ENCODE measurements at places on chromosomes 4 and X.

- no peak for DNase-seq
Observed at GRCh38 chr4:22850055-22850454, 157.3 kb downstream of the GBA3 start.

- no peak for DNase-seq
Observed at GRCh38 chrX:30910124-30910860, 21.2 kb upstream of the TAB3 start.

GRCh38 chr4:37881811-37882210 is 9.1 kb upstream of the TBC1D1 start:
- no peak for DNase-seq

DNA sequence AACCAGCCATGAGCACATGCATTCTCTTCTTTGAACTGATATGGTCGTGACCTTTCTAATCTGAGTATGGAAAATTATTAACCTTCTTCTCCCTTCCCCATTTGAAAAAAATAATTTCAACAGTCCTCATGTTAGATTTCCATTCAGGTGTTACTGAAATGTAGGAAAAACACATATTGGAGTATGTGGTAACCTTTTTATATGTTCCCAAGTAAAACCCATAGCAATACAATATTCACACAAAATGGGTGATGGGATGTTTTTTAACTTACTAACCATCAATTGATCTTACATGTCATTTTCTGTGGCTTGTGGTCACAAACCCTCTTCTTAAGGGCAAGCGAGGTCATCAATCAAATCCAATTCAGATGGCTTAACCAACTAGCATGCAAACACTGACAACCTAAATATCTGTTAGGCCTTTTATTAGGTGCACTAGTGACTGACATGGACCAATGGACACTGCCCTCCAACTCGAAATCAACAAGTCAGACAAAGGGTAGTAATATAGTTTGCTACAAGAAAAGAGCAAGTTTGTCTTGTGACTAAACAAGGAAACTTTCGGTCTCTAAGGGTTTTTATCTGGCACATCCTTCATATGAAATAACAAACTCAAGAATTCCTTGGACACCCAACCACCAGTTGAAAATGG is 74.3 kb downstream of the CAMK2D start:
- DNase-seq, result no peak

DNA sequence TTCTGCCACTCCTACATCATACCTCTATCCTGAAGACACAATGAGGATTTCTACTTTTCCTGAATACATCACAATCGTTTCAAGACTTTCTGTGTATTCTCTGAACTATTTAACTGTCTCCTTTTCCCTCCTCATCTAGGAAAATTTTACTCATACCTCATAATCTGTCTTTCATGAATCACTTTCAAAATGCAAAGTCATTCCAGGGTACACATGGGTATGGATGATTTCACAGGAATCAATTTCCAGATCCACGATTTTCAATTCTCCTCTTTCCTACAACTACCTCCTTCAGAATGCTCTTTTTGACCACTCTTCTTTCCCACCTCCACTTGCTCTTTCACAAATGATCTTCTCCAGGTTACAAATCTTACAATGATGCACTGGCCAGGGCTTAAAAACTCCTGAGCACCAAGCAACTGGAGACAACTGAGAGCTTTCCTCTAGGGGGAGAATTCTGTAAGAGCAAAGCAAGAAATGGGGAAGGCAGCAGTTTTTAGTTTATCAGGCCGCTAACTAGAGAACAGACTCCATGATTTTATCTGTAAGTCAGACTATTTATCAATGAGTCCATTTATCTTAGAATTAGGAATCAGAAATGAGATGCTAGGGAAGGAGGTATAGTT is 116.4 kb downstream of the PPP3CA start:
- no peak for DNase-seq

DNA sequence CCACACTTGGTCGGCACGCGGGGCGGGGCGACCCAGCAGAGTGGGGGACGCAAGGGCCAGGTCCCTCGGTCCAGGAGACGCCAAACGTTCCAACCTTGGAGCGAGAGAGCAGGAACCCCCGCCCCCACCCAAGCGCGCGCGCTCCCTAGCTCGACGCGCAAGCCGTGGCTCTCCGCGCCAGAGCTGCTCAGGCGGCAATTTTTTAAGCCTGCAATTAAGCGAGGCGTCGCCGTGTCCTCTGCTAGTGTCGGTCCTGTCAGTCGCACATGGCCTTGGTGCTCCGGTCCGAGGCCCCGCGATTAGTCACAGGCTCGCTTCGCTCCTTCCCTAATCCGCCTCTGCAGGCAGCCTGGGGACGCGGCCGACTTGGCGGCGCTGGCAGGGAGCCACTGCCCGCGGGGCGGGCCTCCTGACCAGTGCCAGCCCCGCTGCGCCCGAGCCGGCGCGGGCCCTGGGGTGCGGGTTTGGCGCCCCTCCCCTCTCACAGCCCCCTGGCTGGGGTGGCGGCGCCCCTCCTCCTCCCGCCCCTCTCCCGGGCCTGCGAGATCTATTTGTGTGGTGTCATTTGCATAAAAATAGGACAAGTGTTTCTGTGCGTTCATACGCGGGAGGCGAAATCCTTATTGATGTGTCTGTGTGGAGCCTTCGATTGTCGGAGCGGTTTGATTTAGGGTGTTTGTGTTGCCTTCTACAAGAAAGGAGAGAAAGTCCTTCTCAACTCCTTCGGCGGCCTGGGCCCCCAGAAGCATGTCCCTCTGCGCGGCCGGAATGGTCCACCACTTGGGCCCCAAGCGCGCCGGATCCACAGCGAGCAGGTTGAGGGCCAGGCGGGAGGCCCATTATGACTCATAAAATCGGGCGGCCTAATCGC is 9.8 kb upstream of the BCOR start:
- DNase-seq, result no peak

DNA sequence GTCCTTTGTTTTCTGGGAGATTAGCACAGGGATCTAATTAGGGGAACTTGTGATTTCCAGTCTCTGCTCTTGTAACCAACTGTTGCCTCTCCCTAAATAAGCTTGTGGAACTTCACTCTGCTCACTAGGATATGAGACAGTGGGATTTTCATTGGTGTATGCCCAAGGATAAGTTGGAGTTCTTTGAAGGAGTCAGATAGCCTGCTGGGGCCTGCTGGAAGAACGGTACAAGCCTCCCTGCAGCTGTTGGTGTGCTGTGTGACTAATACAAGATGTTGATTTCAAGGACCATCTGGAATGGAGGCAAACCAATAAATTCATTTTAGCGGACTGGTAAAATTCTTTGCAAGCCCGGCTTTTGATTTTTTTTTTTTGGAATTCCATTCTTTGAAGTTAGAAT is 167.0 kb downstream of the AASDH start:
- DNase-seq, result no peak

DNA sequence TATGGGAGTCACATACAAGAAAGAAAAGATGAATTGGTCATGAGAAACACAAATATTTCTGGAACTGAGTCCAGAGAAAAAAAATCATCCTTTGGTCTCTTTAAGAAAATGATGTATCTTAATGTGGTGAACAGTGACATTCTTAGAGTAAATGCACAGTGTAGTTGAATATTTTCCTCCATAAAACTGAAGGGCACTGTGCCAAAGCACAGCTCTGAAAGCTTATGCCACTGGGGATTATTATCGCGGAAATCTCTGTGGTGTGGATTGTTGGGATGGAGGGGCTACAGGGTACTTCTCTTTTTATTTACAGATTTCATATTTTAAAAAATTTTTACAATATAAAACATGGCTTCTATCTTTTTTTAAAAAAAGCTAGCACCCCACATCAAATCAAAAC is 908.1 kb downstream of the CCSER1 start:
- no peak for DNase-seq

GRCh38 chrX:10507876-10508275 is 112.5 kb downstream of the MID1 start:
- DNase-seq, result no peak

- DNase-seq, result no peak
Observed at GRCh38 chr4:154001193-154001592, 212.3 kb upstream of the SFRP2 start.

DNA sequence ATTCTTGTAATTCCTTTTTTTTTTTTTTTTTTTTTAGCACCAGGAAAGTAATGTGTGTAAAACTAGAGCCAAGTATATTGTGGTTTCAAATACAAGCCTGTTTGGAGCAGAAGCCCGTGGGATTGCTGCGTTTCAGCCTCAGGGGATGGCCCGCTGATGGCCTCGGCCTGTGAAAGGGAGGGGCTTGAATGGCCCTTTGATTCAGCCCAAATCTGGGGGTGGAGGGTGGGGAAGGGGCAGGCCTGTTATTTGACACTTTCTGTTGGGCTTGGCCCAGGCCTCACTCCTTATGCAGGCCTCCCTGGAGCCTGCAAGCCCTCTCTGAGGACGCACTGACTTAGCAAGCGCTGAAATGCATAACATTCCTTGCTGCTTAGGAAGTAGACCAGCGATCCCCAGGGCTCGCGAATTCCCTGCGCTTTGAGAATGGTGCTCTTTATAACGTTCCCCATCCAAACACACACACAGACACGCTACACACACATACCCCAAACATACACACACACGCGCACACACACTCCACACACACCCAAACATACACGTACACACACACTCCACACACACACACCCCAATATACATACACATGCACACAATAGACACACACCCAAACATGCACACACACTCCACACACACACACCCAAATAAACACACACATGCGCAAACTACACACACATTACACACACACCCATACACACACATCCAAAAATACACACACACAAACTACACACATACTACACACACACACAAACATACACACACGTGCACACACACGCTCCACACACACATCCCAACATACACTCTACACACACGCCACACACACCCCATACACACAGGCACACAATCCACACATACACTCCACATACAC is 29.6 kb downstream of the TLR10 start:
- no peak for DNase-seq

DNA sequence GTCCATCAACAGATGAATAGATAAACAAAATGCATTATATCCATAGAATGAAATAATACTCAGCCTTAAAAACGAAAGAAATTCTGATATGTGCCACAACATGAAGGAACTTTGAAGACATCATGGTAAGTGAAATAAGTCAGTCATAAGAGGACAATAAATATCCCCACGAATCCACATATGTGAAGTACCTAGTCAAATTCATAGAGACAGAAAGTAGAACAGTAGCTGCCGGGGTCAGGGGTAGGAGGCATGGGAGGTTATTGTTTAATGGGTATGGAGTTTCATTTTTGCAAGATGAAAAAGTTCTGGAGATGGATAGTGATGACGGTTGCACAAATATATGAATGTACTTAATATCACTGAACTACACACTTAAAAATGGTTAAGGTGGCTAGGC is 151.6 kb upstream of the MAP3K15 start:
- no peak for DNase-seq

DNA sequence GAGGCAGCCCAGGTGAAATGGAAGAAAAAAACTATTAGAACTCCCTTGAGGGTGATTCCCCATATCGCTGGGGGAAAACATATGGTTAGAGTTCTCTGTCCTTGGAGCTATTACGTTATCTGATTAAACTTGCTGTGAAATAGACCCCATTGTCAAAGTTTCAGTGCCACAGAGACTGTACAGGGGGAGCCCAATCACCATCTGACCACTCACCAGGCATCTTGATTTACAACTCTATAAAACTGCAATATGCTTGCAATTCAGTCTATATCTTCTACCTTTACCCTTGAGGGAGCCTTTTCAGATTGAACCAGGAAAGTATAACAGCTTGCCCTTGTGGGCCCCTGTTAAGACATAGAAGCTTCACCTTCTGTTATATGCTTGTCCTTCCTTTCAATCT is 18.2 kb downstream of the TMEM255A start:
- no peak for DNase-seq

GRCh38 chrX:132561974-132562373 is 73.1 kb upstream of the MBNL3 start:
- DNase-seq, result no peak

GRCh38 chr4:22634541-22635181 is 58.1 kb upstream of the GBA3 start:
- DNase-seq, result no peak

- no peak for DNase-seq
Observed at GRCh38 chr4:133865612-133866327, 335.8 kb downstream of the PABPC4L start.

GRCh38 chr4:182277377-182277776 is 34.2 kb downstream of the TENM3 start:
- no peak for DNase-seq

GRCh38 chr4:169791527-169792156 is 33.9 kb upstream of the HPF1 start:
- no peak for DNase-seq

- no peak for DNase-seq
Observed at GRCh38 chr4:186061921-186062320, 7.0 kb upstream of the TLR3 start.

DNA sequence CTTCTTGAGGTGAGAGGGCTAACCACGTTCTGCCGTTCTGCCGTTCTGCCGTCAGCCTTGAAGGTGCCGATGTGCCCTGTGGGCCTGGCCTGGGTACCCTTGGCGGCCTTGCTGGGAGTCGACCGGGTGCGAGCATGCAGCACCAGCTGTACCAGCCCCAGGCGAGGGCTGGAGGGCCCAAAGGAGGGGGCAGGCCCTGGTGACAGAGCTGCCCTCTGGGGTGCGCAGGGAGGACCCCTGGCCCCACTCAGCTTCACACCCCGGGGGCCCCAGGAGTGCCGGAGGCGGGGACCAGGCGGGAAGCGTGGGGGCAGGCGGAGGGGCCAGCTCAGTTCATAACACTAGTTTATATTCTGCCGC is 22.1 kb downstream of the UVSSA start:
- DNase-seq, result no peak

DNA sequence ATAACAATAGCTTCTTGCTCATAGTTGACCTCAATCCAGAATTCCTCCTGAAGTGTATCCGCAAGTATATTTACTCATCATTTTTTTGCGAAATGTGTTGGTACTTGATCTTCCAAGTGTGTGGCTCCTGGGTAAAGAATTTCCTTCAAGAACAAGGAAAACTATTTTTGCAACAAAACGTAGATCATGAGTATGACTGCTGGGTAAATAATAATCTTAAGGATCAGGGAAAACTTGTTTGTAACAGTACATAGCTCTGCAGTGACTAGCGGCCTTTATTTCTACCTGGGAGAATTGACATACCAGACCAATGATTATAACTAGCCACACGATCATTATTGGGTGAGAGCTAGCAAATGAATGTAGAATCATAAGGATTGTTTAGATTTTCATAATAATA is 1311.7 kb downstream of the ARAP2 start:
- no peak for DNase-seq

GRCh38 chrX:9164086-9164485 is 130.2 kb upstream of the FAM9B start:
- DNase-seq, result no peak

- DNase-seq, result no peak
Observed at GRCh38 chrX:133375615-133376340, 39.5 kb downstream of the GPC4 start.

- DNase-seq, result no peak
Observed at GRCh38 chr4:169239221-169239905, 31.4 kb downstream of the SH3RF1 start.

GRCh38 chrX:151702026-151702714 is 6.9 kb downstream of the PRRG3 start:
- DNase-seq, result no peak

GRCh38 chr4:80594701-80595100 is 259.2 kb downstream of the CFAP299 start:
- DNase-seq, result no peak

GRCh38 chr4:138223231-138223910 is 18.8 kb downstream of the SLC7A11 start:
- DNase-seq, result no peak

- DNase-seq, result no peak
Observed at GRCh38 chrX:129655547-129656249, 942 bp upstream of the APLN start.

GRCh38 chr4:83114576-83114975 is at the start of gene PLAC8:
TSS of gene PLAC8 (minus strand) at chr4:83114729. CDS start at chr4:83107921, 6,808 bp downstream.
- peak; percentile 83 for DNase-seq

GRCh38 chr4:147749811-147750321 is 18.0 kb downstream of the ARHGAP10 start:
- no peak for DNase-seq

Measured in CD4-positive, alpha-beta T cell treated with Interleukin-6 at 100 ng/mL for 8 hours (primary cell).